ENCODE measurements at places on chromosomes 5 and 9. TPM values are rescaled to one million over a fixed set of nuclear protein-coding genes. Genes with fewer than 3 reads are reported as not detected.
A peak's percentile ranks its signal among the peaks of the same experiment; 100 is the strongest.

DNA sequence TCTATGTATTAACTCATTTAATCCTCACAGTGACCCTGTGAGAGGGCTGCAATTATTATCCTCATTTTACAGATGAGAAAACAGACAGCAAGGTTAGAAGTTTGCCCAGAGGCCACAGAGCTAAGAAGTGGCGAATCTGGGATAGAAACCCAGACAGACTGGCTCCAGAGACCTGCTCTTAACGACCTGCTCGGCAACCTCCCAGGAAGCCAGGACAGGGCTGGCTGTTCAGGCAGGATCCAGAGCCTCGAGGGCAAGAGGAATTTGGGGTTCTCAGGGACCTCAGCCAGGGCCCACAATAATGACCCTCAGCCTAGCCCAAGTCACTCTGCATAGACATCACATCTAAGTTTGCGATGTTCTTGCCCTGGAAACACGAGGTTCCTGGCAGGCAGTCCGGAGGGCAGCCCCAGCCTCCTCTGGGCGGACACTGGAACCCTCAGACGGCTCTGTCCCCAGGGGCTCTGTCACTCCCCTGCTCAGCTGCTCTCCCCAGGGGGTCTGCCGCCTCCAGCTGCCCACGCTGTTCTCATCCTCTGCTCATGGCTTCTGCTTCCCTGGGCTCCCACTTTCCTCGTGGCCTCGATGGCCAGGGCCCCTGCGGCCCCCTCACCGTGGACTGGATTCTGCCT is 138.5 kb upstream of the ERCC6L2 start:
- no peaks in the 10 kb centered on the region for H3K4me1 ChIP-seq
- no peaks in the 10 kb centered on the region for H3K36me3 ChIP-seq
- H3K4me3 ChIP-seq = no peak overlapping the region
- no peak for DNase-seq
- peaks cover 45% of the 10 kb centered on the region for H3K27me3 ChIP-seq
- H3K27ac ChIP-seq = no peak overlapping the region

CEL gene
- 2.4 TPM for total RNA-seq

- no peaks in the 10 kb centered on the region for H3K4me1 ChIP-seq
- no peaks in the 10 kb centered on the region for H3K27me3 ChIP-seq
- no peak for DNase-seq
- H3K4me3 ChIP-seq = no peak overlapping the region
Measured at GRCh38 chr5:89293810-89294209, 410.8 kb upstream of the MEF2C start.

DNA sequence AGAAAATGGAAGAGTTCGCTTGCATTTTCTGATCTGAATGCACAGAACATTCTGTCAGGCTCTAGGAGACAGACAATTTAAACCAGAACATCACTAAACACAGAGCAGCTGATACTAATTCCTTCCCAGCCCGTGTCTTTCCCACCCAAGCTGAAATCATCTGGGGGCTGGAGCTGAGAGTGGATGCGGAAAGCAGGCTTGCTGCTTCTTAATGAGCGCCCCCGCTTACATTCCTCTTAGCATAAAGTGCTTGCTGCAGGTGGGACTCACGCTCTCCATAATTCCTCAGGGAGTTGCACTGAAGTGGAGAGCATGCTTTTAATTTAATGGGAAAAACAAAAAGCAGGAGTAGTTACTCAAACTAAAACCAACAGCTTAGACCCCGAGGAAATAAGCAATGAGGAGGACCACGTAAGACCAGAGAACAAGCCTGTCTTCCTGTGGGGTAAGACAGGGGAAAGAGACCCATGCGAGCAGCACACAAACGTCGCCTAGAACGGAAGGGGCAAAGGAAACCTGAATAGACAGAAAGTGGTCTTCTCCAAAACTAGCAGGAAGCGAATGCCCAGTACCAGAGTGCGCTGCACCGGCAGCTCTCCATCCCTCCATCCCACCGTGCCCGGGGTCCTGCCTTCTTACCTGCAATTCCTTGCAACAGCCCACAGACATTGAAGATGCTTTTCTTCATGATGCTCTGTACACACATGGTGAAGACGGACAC is 139.3 kb downstream of the LHFPL2 start:
- H3K36me3 ChIP-seq = no peaks in the 10 kb centered on the region
- H3K27ac ChIP-seq = no peak overlapping the region
- peaks cover 14% of the 10 kb centered on the region for H3K4me1 ChIP-seq

PCDHGA10 gene
- total RNA-seq = not detected

SLC22A4 gene
- total RNA-seq = not detected

GRCh38 chr5:136510481-136510880 is 145.1 kb upstream of the TRPC7 start:
- no peak for DNase-seq
- H3K27me3 ChIP-seq = no peaks in the 10 kb centered on the region
- H3K27ac ChIP-seq = no peak overlapping the region
- H3K4me3 ChIP-seq = no peak overlapping the region
- no peaks in the 10 kb centered on the region for H3K36me3 ChIP-seq

DNA sequence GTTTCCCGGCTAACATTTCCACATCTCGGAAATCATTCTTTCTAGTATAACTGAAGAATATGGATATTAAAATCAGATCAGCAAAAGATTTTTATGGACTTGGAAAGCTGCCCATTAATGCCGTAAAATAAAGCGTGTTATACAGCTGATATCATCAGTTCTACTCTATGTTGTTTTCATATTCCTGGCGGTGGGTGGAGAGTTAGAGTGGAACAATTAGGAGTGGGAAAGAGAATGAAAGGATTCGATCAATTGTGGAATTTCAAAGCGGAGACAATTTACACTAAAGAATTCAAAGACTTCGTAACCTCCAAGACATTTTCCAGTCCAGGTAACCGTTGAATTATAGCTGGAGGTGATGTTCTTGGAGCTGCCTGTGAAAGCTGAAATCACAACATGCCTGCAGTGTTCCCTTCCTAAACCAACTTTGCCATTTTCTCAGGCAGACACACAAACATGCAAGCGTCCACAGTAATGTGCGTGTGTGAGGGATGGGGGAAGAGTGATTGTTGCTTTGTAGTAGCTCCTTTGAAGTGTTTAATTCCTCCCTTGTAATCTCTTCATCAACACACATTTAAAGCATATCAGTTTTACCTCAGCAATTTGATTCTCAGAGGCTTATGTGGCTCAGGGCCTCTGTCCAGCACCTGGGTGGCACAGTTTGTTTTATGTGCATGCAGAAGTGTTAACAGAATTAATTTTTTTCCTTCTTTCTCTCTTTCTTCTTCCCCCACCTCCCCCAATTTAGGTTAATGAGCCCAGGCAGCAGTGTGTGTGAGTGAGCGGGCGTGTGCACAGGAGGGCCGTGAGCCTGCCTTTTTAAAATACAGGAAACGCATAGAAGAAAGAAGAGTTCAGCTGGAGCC is 544.1 kb downstream of the RAB3C start:
- no peak for DNase-seq
- H3K4me1 ChIP-seq = peaks cover 19% of the 10 kb centered on the region
- H3K27me3 ChIP-seq = no peaks in the 10 kb centered on the region
- H3K36me3 ChIP-seq = peaks cover 9% of the 10 kb centered on the region
- no peak overlapping the region for H3K4me3 ChIP-seq

SIT1 gene
- 220 TPM for total RNA-seq

GRCh38 chr9:34484678-34485077 is 26.1 kb downstream of the DNAI1 start:
- DNase-seq = no peak
- no peaks in the 10 kb centered on the region for H3K36me3 ChIP-seq
- H3K4me1 ChIP-seq = no peaks in the 10 kb centered on the region
- no peak overlapping the region for H3K27ac ChIP-seq
- H3K4me3 ChIP-seq = no peak overlapping the region

AGPAT2 gene
- 32.7 TPM for total RNA-seq

GRCh38 chr5:30156156-30156555 is 1037.3 kb upstream of the CDH6 start:
- DNase-seq = no peak
- no peak overlapping the region for H3K4me3 ChIP-seq
- no peaks in the 10 kb centered on the region for H3K36me3 ChIP-seq

PCDHB8 gene
- not detected for total RNA-seq

DNA sequence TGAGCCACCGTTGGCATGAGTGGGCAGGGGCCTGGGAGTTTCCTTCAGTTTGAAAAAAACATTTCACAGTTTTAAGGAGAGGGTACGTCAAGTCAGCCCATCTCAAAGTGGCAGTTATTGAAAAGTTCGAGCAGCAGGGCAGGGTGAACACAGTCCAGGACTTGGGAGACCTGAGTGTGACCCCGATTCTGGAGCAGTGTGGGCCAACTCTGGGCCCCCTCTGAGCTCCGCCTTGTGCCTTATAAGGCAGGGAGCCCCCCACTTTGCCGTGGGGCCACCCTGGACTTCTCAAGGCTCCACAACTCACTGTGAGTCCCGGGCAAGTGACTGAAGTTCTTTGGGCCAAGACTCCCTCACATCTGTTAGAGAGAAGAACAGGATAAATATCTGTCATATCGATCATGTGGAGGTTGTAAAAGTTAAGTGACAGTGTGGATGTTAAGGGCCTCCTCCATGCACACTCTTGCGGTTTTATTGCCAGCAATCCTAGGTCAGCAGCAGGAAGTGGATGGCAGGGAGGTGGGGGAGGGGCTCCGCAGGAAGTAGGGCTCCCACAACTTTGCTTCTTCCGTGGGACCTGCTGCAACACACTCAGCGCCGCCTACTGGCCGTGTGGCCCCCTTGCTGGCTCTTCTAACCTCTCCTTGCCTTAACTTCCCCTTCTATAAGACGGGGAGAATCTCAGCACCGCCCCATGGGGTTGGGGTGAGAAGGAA is 38.4 kb downstream of the HRH2 start:
- H3K27ac ChIP-seq = peak overlapping the region; percentile 73
- H3K4me3 ChIP-seq = peak overlapping the region; percentile 49
- H3K27me3 ChIP-seq = no peaks in the 10 kb centered on the region

DNA sequence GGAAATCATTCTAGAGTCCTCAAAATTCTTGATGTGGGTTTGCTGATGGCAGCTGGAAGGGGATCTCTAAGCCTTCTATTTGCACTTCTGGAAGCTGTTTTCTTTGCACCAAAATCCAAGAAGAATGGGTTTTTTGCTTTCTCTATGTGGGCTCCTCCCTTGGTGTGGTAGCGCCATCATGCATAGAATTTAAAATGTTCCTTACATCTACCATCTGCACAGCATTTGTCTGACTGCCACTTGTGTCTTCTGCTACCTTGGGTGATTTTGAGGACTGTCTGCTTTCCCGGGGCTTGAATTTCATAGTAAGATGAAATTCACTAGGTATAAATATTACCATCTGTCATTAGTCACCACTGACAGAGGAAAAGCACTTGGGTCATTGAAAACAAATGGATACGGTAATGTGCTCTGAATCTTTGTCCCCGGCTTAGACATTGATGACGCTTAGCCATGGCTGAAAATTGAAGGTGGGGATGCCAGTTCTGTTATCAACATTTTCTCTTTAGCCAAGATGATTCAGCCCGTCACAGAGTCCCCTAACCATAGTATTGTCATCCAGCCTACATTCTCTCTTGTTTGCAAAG is 30.0 kb downstream of the SNX30 start:
- no peak for DNase-seq
- no peak overlapping the region for H3K27ac ChIP-seq
- peaks cover 2% of the 10 kb centered on the region for H3K27me3 ChIP-seq
- no peak overlapping the region for H3K4me3 ChIP-seq
- peaks cover 15% of the 10 kb centered on the region for H3K4me1 ChIP-seq

CD180 gene
- total RNA-seq = not detected

PHF24 gene
- not detected for total RNA-seq

- H3K4me3 ChIP-seq = no peak overlapping the region
- no peaks in the 10 kb centered on the region for H3K36me3 ChIP-seq
- H3K27me3 ChIP-seq = peaks cover 17% of the 10 kb centered on the region
- H3K4me1 ChIP-seq = peaks cover 5% of the 10 kb centered on the region
Measured at GRCh38 chr5:10290438-10290837, 17.3 kb downstream of the CMBL start.

PCDHGB2 gene
- total RNA-seq = 0.13 TPM

NDUFA8 gene
- total RNA-seq = 40.5 TPM

GRCh38 chr9:134032456-134033222 is 7.4 kb downstream of the BRD3OS start:
- DNase-seq = no peak
- no peaks in the 10 kb centered on the region for H3K4me1 ChIP-seq
- no peaks in the 10 kb centered on the region for H3K27me3 ChIP-seq

- H3K27ac ChIP-seq = no peak overlapping the region
- peaks cover 3% of the 10 kb centered on the region for H3K4me1 ChIP-seq
- DNase-seq = no peak
- H3K4me3 ChIP-seq = no peak overlapping the region
- no peaks in the 10 kb centered on the region for H3K27me3 ChIP-seq
Measured at GRCh38 chr5:139137697-139138096, 60.5 kb downstream of the SIL1 start.

DNA sequence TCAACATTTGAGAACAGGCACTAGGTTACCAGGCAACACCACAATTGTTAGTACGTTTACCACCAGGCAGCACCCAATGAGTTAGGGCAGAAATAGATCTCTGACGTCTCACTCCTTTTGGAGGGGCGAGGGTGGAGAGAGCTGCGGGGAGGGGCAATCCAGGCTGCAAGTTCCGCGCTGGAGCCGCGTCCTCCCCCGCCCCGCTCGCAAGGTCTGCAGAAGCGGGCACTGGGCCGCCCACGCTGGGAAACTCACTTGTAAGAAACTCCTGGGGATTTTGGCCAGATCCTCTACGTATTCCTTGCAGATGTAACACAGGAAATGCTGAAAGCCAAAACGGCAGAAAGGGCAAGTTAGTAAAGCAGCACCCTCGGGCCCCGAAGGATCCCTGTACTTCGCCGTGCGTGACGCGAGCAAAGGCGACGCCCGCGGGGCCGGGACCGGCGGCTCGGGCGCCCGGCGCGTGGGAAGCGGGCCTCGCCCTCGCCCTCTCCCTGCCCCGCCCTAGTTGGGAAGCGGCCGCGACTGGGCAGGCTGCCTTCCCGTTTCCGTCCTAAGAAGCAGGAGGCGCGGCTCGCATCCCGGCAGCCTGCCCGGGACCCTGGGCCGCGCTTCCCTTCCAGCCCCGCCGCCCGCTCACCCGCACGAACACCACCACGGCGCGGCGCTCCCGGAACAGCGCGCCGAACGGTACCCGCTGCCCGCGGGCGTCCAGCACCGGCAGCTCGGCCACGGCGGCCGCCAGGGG is 493 bp downstream of the PRXL2C start:
- no peaks in the 10 kb centered on the region for H3K36me3 ChIP-seq
- peaks cover 18% of the 10 kb centered on the region for H3K27me3 ChIP-seq
- peak overlapping the region; percentile 79 for H3K27ac ChIP-seq
- peaks cover 13% of the 10 kb centered on the region for H3K4me1 ChIP-seq
- H3K4me3 ChIP-seq = peak overlapping the region; percentile 81

- H3K27me3 ChIP-seq = peaks cover 3% of the 10 kb centered on the region
- H3K27ac ChIP-seq = no peak overlapping the region
- no peaks in the 10 kb centered on the region for H3K4me1 ChIP-seq
- H3K4me3 ChIP-seq = no peak overlapping the region
Measured at GRCh38 chr5:76145945-76146344, 62.8 kb downstream of the SV2C start.

RAPGEF1 gene
- 128 TPM for total RNA-seq

GRCh38 chr5:23208959-23209431 is 298.4 kb upstream of the PRDM9 start:
- no peaks in the 10 kb centered on the region for H3K36me3 ChIP-seq
- no peak overlapping the region for H3K27ac ChIP-seq
- no peak overlapping the region for H3K4me3 ChIP-seq
- no peaks in the 10 kb centered on the region for H3K27me3 ChIP-seq
- H3K4me1 ChIP-seq = no peaks in the 10 kb centered on the region
